ENCODE measurements at places on chromosomes 2 and 18.

DNA sequence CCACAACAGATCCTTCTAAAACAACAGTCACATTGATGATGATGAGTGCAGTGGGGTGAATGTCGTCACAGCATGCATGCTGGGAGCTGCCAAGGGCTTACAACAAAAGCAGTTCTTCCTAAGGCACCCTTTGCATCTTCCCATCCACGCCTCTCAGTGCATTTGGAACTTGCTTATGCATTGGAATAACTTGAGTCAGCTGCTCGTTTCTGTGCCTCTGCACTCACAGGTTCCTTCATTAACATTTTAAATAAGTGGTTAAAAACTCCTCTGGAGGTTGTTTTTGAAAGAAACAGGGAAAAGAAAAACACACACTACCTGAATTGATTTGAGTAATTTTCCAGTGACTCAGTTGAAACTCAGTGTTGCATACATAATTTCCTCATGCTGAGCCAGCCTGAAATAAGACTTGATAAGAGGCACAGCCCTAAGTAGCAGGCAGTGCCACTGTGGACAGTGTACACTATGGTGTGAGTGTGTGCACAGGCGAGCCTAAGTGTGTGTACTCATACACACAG, 46.8 kb upstream of the TRIM43B start:
- no peak for DNase-seq

DNA sequence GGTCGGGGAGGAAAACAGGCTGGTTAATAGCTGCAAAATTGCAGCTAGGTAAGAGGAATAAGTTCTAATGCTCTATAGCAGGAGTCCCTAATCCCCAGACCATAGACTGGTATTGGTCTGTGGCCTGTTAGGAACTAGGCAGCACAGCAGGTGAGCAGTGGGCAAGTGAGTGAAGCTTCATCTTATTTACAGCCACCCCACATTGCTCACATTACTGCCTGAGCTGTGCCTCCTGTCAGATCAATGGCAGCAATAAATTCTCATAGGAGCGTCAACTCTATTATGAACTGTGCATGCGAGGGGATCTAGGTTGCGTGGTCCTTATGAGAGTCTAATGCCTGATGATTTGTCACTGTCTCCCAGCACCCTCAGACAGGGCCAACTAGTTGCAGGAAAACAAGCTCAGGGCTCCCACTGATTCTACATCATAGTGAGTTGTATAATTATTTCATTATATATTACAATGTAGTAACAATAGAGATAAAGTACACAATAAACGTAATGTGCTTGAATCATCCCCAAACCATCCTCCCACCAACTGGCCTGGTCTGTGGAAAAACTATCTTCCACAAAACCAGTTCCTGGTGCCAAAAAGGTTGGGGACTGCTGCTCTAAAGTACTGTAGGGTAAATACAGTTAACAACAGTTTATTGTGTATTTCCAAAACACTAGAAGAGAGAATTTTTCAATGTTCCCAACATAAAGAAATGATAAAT, 91.7 kb upstream of the TFCP2L1 start:
- DNase-seq: no peak

DNA sequence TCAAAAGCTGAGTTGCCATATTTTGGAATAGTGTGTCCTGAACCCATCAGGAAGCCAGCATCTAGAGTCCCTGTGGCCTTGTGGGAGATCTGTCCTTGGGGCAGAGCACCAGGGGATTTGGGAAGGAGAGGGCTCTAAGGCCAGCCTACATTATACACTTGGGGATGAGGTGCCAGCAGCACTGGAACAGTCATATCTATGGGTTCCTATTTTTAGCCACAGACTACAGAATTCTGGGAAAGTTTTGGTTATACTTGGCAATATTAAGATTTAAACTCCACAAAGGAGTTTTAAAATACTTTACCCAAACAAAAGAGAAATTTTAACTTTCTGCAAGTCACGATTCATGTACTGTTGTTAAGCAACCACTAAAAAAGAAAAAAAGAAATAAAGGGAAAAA, 405.7 kb upstream of the MMADHC start:
- no peak for DNase-seq

DNA sequence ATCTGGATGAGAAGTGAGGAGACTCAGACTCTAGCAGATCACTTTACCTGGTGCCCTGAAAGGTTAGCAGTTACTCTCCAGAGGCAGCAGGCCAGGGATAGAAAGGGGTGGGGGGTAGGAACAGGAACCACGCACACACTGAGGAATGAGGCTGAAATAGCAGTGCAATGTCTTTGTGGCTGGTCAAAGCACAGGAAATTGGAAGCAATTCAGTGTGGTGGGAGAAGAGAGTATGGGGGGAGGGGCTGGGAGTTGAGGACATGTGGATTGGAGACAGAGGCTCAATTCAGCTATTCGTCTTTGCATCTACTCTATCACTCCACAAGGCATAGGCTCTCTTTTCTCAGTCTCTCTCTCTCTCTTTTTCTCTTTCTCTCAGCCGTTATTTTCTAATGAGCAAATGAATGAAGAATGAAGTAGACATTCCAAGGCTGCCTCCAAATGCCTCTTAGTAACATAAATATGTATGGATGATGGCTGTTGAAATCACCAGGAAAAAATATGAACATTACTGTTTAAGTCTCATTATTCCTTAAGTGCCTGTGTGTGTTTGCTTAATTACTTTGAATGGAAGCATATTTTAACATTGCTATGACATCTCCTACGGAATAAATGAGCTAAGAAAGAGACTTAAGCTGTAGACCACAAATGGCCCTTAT, 979.4 kb downstream of the TSN start:
- no peak for DNase-seq

- no peak for DNase-seq
These were observed 268.6 kb downstream of the MYCN start for GRCh38 chr2:16208921-16209320.

Data from stimulated activated CD4-positive, alpha-beta T cell treated with anti-CD3 and anti-CD28 coated beads, Interleukin-4, amount 100 ng/mL, for 1 hour (primary cell).